ENCODE measurements at places on chromosomes 7 and 10.

DNA sequence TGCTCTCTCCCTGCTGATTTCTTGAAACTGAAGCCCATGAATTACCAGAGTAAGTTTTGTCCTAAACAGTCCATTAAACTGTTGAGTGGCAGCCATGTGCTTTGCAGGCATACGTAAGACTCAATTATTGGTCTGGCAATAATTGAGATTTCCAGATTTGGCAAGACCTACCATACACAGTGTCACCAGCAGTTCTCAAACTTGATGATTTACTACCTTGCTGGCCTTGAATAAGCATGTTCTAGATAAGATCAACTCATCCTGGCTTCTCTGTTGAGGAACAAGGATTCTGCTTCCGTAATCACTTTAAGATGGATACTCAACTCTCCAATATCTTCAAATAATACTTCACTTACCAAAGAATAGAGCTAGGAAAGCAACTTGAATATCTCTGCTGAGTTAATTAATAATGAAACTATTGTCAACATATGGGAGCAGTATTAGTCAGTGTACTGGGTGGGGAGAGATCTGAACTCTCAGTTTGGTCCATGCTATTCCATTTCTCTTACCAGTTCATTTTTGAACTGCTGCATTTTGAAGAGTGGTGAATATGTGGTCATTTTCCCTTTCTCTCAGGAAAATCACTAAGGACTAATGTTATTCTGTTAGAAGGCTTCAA is 181.4 kb downstream of the IPMK start:
- no peak for DNase-seq

DNA sequence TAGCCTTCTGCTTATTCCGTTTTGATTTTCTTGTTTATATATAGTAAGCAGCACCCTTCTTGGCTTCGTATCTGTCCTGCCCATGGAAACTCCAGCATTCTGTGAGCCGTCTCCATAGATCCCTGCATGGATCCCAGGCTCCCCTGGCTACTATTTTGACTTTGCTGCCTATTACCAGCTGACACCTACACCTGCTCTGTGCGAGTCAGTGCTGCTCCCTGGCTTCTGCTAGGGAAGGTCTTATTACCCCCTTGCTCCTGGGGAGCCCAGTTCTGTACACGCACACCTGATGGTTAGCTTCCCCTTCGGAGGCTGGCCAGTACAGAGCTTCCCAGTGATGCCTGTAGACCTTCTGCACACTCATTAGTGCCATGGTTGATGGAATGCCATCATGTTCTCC is 35.4 kb downstream of the NACAD start:
- no peak for DNase-seq

DNA sequence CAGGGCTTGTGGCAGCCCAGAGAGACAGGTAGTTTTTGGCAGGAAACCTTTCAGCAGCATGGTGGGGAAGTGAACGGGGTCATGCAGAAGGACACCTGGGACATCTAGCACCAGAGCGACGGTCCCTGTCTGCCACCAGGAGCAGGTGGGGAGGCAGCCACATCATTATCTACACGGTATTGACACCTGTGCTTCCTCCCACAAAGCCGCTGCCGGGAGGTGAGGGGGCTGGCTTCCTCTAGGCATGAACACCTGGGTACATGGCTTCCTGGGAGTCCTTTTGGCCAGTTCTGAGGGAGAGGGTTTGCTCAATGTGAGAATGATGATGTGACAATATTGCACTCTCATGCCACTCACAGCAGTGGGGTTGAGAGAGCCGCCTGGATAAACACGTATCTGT is 275.2 kb downstream of the ACTR3B start:
- no peak for DNase-seq

DNA sequence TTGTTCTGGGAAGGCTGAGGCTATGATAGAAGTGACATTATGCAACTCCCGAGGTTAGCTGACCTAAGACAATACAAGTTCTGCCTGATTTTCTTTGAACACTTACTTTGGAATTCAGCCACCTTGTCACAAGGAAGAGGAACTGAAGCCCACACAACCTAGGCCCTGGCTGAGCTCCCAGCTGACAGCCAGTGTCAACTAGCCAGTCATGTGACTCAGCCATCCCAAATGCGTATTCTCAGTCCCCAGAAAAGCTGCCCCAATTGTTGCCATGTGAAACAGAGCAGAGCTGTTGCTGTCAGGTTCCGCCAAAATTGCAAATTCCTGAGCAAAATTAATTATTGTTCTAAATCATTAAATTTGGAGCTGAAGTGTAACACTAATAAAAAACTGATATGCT is 1010.0 kb downstream of the XPNPEP1 start:
- DNase-seq = no peak

- no peak for DNase-seq
These were observed 68.4 kb upstream of the DUSP5 start for GRCh38 chr10:110429301-110429700.

DNA sequence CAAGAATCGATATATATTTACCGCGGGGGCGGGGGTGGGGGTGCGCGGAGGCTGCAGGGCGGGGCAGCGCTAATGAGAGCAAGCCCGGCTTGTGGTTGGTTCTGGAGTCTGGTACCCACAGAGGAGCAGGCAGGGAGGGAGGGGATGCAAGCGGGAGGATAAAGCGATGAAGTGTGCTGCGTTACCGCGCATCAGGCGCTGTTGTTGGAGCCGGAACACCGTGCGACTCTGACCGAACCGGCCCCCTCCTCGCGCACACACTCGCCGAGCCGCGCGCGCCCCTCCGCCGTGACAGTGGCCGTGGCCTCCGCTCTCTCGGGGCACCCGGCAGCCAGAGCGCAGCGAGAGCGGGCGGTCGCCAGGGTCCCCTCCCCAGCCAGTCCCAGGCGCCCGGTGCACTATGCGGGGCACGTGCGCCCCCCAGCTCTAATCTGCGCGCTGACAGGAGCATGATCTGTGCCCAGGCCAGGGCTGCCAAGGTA is at the start of gene HECW1:
Gene HECW1, plus strand, starts transcription at position 189 of the 482 bp plus-strand sequence. CDS start 131,259 bp downstream, outside the sequence.
- DNase-seq = no peak

DNA sequence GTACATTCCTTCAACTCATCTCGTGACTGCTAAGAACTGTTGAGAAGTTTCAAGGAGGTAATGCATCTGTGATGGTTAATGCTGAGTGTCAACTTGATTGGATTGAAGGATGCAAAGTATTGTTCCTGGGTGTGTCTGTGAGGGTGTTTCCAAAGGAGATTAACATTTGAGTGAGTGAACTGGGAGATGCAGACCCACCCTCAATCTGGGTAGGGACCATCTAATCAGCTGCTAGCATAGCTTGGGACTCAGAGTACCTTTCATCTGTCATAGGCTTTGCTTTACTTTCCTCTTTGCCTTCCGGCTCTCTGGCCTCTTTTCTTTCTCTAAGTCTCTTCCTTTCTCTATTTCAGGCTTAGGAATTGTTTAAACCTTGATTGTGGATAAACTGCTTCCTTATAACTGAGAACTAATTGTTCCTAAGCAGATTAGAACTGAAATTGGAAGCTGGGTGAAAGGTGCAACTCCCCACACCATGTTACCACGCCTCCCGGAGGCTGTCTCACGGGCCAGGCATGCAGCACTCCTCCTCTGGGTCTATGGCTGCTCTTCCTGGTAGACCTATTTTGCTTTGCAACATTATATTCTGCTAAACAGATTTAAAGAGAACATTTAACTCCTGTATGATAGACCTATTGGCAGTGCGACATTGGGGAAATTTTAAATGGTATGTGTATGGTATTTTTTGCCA is 298.2 kb downstream of the CCSER2 start:
- DNase-seq = no peak

- no peak for DNase-seq
These were observed 124.5 kb downstream of the UBE2H start for GRCh38 chr7:129828078-129828762.

DNA sequence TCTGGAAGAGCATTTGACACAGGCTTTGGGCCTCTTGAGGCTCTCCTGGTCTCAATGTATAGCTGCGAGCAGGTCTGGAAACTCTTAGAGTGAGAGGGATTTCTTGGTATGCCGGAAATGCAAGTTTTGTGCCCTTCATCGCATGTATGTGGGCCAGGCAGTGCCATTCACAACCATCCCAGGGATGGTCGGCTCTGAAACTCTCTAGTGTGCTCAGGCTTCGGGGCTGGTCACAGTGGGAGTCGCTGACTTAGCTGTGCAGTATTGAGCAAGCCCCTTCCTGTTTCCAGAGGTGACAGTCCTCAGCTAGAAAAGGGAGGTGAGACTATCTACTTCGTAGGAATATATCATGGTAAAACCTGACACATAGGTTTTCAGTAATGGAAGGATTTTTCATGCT is 2.0 kb upstream of the AOAH start:
- DNase-seq = no peak

DNA sequence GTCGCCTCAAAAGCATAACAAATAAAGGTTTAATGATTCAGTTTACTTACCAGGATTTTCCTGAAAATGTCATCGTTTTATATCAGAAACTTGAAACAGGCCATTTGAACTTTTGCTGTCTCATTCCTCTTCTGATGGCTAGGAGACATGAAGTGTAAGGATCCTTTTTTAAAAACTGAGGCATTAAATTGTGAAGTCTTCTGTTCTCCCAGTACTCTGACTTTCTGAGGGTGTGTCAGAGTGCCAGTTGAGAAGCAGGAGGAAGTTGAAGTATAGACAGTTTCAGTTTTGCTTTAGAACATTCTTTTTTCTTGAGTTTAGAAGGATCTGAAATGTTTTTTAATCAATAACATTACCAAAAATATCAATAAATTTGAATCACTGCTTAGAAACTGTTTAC is at the start of gene SAMD9L:
Gene SAMD9L, minus strand, starts transcription at position 242 of the 400 bp plus-strand sequence. CDS start 12,414 bp downstream, outside the sequence.
- no peak for DNase-seq

DNA sequence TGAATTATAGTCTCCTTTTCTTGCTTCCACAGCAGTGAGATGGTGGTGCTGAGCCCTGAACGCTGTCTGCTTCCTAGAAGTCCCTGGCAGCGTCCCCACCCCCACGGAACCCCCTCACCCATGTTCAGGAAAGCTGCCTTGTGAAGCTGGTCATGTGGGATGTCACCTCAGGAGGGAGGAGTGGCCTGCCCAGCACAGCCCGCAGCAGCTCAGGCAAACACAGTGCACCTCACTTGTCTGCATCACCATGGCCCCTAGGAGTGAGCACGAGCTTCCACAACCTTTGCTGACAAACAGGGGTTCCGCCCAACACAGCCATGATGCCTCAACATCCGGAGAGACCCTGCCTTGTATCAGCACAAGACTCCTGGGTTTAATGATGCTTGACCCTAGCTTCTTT is 508.9 kb downstream of the RPS24 start:
- no peak for DNase-seq

DNA sequence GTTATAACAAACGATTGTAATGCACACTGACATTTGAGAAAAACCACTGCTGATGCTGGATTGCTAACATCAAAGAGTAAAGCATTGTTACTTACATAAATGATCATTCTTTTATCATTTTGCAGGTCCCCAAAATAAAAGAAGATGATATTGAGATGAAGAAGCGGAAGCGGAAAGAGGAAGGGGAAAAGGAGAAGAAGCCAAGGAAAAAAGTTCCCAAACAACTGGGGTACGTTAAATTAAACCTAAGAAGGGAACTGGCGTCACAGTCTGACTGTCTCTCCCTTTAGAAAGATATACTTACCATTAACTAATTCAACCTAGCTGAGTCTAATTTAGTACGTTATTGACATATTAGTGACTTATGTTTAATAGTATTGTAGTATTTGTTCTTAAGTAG is 28.1 kb downstream of the UBN2 start:
- no peak for DNase-seq

GRCh38 chr7:17560516-17560915 is 262.1 kb downstream of the AHR start:
- DNase-seq = no peak

DNA sequence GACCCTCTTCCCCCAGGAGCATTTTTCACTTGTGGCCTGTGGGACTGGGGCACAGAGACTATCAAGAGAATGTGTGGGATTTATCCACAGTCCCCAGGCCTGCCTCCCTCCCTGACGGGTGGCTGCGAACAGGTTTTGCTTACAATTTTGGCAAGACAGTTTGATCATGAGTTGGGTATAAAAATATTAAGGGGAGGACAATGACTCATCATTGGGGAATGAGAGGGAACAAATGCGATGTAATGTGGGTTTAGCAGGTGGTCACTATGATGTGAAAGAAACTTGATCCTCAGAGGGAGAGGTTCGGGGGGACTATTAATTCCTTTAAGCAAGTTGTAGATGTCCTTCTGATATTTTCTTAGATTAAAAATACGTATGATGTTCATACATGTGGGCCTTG is 52.2 kb downstream of the EMX2 start:
- no peak for DNase-seq

GRCh38 chr10:19815731-19816410 is 361 bp upstream of the PLXDC2 start:
- no peak for DNase-seq

DNA sequence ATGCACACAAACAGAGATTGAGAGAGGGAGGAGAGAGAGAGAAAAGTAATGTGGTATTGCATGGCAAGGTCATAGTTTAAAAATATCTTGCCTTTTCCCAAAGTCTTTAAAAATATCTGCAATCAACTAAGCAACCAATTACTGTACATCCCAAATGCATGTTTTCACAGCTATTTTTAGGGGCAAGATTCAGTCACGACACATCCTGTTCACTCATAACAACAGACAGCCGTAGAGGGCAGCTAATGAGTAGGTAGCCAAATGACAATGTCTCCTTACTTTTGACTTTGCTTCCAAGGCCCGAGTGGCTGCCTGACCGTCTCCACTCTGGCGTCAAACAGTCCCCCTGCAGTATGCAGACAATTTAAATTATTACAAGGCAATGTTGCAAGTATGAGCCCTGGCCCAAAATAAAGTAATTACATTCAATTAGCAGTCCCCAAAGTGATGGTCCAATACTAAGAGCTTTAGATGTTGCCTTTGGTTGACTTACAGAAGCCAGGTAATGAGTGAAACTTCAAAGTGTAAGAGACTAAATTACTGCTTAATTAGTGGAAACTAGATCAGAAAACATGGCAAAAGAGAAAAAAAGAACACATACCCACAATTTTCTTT is 162.9 kb downstream of the MBL2 start:
- no peak for DNase-seq

DNA sequence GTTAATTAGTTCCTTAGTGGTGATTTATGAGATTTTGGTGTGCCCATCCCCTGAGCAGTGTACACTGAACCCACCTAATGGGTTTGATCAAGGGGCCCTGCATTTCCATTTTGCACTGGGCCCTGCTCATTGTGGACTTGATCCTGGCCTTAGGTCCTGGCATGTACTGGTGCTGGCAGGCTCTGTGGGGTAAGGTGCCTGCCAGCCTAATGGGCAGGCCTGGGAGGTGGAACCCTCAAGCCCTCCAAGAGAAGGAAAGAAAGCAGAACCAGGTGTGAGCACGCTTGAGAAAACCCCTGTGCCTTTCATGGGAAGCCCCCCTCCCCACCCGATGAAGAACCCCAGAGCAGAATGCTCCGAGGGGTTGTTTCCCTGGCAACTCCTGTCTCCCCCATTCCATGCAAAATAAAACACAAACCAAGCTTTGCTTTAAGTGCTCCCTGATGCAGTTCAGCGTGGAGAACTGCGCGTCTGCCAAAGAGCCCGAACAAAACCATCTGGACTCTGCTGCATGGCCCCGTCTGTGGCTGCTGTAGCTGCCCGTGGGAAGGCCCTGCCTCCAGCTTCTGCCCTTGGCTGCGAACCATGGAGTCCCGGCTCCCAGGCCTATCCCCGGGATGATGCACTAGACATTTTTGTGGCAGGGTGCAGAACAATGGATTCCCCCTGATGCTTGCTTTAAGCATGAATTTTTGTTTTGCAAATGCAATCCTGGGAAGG is 123.3 kb downstream of the PRPF18 start:
- no peak for DNase-seq

GRCh38 chr10:99983280-99983988 is 26.3 kb downstream of the DNMBP start:
- DNase-seq = no peak

GRCh38 chr7:17319164-17320101 is 21.0 kb downstream of the AHR start:
- DNase-seq = no peak

- no peak for DNase-seq
These were observed 9.9 kb upstream of the ZC3HAV1 start for GRCh38 chr7:139119486-139119849.

Data from KG1 (cell line).